ENCODE measurements at places on chromosomes 1 and 21.

DNA sequence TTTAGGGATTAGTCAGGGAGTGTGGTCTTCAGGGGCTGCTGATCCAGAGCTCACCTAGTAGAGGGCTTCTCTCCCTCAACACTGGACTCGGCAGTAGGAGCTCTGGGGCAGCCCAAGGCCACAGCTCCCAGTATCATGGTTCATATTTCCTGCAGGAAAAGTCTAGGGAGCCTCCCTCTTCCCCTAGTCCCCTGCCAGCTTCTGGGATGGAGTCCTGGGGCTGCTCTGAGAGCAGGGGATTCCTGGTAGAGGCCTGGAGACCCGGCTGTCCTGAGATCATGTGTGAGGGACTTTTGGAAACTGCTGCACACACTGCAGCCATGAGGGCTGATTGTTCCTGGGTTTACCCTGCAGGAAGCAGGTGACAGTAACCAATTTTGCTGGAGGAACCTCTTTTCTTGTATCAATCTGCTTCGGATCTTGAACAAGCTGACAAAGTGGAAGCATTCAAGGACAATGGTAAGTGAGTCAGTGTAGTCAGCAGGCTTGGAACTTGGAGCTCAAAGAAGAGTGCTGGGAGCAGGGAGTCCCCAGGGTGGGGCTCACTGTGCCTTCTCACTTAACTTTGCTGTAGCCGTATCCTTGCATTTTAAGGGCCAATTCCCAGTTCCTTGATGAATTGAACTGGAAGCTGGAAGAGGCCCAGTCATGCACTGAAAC is 16.3 kb downstream of the STRIP1 start:
- DNase-seq, result no peak

GRCh38 chr1:63835128-63835527 is 61.3 kb downstream of the ROR1 start:
- no peak for DNase-seq

DNA sequence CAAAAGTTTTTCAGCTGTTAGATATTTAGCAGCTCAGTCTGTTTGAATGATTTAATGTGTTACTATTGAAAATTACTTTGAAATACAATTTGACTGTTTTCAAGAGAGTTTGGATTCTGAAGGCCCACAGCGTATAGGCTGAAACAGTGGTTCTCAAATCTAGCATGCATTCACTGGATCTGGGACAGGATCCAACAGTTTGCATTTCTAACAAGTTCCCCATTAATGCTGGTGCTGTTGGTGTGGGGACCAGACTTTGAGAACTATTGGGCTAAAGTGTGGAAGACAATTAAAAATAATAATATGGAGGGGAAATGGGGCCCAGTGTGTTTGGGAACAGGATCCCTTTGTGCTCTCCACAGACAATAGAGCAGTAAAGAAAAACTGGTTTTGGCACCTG is 31.9 kb downstream of the ITSN1 start:
- DNase-seq, result no peak

GRCh38 chr1:248800459-248800858 is 25.3 kb downstream of the SH3BP5L start:
- no peak for DNase-seq

DNA sequence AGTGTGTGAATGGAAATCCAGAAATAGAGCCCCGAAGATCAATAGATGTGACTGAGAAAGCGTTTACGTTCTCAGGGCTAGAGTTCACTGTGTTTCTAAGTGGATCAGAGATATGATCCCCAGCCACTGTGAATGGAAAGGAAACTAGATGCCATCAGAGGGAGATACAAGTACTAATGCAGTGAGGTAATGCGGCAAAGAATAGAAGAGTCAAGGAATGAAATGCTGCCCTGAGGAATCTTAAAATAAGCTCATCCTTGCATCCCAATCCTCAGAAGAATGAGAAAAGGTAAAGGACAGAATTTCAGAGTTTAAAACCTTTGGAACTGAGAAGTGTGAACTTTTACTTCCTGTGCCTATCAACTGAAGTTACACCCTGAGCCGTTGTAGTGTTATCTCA is 165.5 kb upstream of the ESRRG start:
- no peak for DNase-seq

GRCh38 chr1:79895573-79895972 is 889.0 kb upstream of the ADGRL4 start:
- no peak for DNase-seq

- DNase-seq, result no peak
Measured at GRCh38 chr1:6083801-6084446, 38.2 kb downstream of the KCNAB2 start.

DNA sequence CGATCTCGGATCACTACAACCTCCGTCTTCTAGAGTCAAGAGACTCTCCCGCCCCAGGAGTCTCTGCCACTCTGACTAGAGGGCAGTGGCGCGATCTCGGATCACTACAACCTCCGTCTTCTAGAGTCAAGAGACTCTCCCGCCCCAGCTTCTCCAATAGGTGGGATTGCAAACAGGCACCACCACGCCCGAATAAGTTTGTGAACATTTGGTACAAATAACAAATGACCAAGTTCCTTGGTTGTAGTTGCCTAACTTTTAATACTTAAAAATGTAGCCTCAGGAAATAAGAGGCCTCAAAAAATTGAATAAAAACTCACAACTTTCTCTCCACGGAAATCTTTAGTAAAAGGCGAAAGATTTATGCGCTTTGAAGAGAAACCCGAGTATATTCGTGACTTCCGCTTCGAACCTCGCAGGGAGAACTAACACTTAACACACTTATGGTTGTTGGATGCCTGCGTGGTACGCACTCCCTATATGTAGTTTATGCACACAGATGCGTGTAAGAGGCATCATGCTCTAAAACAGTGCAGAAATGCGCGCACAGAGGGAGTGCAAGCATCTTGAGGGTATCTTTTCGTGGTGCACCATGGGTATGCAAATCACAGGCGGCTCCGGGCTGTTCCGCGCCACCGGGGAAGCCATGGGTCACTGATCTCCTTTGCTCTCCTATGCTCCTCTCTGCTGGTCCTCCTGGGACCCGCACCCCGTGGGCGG is 11.4 kb downstream of the BTBD19 start:
- DNase-seq, result peak; percentile 97

DNA sequence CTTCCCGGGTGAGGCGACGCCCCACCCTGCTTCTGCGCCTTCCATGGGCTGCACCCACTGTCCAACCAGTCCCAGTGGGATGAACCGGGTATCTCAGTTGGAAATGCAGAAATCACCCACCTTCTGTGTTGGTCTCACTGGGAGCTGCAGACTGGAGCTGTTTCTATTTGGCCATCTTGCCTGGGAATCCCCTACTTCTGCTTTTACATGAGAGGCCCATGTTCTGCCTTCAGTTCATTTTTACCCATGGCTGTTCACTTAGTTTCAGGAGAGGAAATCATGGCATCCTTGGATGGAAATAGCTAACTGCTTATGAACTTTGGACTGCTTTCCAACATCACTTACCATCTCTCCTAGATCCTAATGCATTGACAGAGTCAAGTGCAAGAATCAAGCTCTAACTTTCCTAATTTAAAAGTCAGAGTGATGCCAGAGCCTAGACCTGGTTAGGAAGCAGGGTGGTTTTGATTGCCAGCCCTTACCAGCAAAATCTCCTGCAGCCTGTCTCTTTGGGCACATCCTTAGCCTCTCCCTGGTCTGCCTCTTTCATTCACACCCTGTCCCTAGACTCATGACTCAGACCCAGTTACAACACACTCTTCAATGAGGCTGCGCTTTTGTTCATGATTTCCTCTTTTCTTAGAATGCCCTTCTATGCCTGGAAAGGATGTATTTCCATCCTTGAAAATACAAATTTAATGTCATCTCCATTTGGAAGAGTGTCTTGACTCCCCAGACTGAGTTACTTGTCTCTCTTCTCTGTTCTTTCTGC is 137.2 kb downstream of the KCTD3 start:
- DNase-seq, result no peak

DNA sequence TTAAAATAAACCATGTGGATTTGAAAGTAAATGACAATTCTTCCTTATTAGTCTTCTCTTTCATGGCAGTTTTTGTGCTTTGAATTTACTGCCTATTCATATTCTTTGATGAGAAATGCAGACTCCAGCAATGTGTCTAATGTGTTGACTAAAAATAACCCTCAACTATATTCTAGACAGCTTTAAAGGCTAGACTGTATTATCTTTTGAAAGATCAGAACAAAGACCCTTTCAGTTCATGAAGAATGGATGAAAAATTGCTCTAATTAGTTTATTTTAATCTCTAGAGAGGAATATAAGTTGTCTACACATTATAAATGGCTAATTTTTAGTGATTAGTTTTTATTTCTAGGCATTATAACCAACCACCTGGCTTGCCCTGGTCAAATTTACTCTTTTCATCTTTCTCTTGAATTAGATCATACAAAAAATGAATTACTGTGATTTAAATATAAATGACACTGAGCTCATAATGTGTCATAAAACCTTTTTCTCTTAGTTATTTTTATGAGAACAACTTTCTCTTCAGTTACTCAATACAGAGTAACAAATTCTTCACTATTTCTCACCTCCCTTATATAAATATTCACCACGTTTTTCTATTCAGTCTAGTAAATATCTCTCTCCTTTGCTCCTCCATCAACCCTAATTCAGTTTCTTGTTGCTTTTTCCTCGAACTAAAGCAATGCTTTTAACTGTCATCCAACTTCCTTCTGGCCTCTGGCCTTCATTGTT is 428.5 kb upstream of the TMPRSS15 start:
- no peak for DNase-seq

- DNase-seq, result no peak
Measured at GRCh38 chr1:103002005-103002404, 106.3 kb downstream of the COL11A1 start.

DNA sequence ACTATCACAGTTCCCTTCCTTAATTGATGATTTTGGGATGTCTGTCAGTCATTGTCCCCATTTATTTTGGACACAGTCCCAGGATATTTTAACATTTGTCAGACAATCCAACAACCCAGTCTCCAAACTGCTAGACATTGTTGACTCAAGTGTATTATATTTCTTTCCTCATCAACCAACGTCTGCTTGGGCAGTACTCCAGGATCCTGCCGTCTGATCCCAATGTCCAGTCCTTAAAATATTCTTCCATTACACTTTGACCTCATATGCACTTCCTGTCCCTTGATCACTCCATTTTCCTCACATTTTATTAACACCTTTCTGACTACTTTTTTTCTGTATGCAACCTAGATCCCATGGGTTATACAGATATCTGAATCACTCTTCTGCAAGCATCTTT is 39.8 kb upstream of the KIAA0040 start:
- DNase-seq, result no peak

- DNase-seq, result no peak
Measured at GRCh38 chr1:14825396-14825795, 226.9 kb downstream of the KAZN start.

Data from hematopoietic multipotent progenitor cell treated with erythropoietin and hydrocortisone succinate and interleukin-3 and kit ligand, for 8 days (in vitro differentiated cells).